ENCODE measurements at places on chromosomes 6 and 20. TPM values are rescaled to one million over a fixed set of nuclear protein-coding genes. Genes with fewer than 3 reads are reported as not detected.

CST2 gene
- not detected for total RNA-seq

F13A1 gene
- not detected for total RNA-seq

STX11 gene
- total RNA-seq, result 1.5 TPM

MATN4 gene
- total RNA-seq, result under 0.01 TPM

PEDS1 gene
- total RNA-seq, result 26.1 TPM

FABP7 gene
- total RNA-seq, result not detected
